Lung microvascular endothelial cell (primary cell): ENCODE measurements at places on chromosomes 5 and 9. TPM values are rescaled to one million over a fixed set of nuclear protein-coding genes. Genes with fewer than 3 reads are reported as not detected.

The TAS2R1 gene
- not detected in 2 replicates for total RNA-seq

The TRIM7 gene
- 0.99 and 4.6 TPM in 2 replicates for total RNA-seq

The PCDHGC5 gene
- total RNA-seq: under 0.01 and 0.40 TPM in 2 replicates

The GABRP gene
- 0.20 and 0.65 TPM in 2 replicates for total RNA-seq

The CSF1R gene
- total RNA-seq: not detected in 2 replicates

The GRIN3A gene
- not detected in 2 replicates for total RNA-seq

The ADGRD2 gene
- not detected in 2 replicates for total RNA-seq

The C5orf58 gene
- total RNA-seq: not detected in 2 replicates

The ZDHHC11 gene
- 0.22 and 0.60 TPM in 2 replicates for total RNA-seq

The MAMDC2 gene
- total RNA-seq: 0.79 and 2.6 TPM in 2 replicates

The RAB3C gene
- total RNA-seq: under 0.01 and 0.22 TPM in 2 replicates

The AHRR gene
- total RNA-seq: 1.4 and 2.4 TPM in 2 replicates

DNA sequence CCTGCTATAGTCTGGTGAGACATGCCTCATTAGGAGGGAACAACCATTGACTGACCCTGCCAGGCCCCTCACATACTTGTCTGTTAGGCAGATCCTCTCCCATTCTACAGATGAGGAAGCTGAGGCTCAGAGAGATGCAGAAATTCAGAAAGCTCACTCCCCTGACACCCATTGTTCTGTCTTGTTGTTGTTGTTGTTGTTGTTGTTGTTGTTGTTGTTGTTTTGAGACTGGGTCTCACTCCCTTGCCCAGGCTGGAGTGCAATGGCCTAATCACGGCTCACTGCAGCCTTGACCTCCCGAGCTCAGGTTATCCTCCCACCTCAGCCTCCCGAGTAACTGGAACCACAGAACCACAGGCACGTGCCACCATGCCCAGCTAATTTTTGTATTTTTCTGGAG is 13.1 kb upstream of the CFAP157 start:
- DNase-seq: no peak

DNA sequence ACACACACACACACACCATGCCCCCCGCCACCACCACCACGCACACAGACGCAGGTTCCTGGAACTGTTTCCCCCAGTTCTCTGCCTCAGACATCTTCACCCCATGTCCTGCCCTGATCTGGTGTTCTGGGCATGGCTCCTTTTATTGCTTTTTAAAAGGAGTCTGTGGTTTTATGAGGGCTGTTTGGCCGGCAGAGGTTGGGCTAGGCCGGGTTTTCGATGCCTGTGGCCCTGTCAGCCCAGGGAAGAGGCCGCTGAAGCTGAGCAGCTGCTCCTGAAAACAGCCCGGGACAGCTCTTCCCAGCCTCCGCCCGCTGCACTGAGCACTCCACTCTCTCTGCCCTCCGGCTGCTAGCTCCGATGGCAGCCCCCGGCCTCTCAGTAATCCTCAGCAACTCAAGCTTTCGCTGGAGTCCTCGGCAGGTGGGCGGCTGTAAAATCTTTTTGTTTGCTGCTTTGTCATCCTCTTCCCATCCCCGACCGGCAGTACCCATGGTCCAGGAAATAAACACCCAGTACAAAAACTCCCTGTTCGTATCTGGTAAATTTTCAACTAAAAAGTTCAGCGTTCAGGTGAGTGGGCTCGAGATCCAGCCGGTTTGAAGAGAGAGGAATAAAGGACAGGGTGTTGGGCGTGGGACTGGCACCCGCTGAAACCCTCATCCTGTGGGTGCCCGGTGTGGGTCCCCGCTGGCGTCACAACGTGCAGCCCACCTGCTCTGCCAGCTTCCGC is 103.0 kb upstream of the ERCC6L2 start:
- no peak for DNase-seq

DNA sequence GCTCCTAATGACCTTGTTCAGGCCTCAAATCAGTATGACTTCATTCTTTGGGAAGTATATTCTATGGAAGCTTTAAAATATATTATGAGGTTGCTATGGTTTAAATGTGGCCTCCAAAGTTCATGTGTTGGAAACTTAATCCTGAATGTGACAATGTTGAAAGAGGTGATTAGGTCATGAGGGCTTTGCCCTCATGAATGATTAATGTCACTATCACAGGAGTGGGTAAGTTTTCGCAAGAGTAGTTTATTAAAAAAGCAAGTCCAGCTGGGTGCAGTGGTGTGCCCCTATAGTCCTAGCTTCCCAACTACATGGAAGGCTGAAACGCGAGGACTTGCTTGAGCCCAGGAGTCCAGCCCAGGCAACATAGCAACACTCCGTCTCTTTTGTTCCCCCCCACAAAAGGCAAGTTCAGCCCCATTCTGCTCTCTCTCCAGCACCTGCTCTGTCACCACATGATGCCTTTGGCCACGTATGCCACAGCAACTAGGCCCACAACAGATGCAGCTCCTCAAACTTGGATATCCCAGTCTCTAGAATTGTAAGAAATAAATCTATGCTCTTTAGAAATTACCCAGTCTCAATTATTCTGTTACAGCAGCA is 105.3 kb downstream of the SIL1 start:
- DNase-seq: no peak

DNA sequence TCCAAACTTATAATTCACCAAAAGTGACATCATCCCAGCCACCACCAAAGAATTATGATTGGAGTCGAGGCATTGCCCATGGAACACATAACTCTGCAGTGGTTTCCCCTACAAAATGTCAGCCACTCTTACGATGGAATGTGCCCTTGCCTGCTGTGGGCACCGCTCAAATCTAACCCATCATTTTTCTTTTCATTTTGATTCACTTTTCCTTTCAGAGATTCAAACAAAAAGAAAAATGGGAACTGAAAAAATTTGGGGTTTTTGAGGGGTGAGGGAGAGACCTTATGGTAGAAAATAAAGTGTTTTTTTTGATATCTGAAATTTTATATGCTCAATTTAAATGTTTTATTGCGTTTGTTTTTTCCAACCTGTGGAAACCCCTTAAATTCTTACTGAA is 28.1 kb downstream of the SMARCA2 start:
- no peak for DNase-seq

DNA sequence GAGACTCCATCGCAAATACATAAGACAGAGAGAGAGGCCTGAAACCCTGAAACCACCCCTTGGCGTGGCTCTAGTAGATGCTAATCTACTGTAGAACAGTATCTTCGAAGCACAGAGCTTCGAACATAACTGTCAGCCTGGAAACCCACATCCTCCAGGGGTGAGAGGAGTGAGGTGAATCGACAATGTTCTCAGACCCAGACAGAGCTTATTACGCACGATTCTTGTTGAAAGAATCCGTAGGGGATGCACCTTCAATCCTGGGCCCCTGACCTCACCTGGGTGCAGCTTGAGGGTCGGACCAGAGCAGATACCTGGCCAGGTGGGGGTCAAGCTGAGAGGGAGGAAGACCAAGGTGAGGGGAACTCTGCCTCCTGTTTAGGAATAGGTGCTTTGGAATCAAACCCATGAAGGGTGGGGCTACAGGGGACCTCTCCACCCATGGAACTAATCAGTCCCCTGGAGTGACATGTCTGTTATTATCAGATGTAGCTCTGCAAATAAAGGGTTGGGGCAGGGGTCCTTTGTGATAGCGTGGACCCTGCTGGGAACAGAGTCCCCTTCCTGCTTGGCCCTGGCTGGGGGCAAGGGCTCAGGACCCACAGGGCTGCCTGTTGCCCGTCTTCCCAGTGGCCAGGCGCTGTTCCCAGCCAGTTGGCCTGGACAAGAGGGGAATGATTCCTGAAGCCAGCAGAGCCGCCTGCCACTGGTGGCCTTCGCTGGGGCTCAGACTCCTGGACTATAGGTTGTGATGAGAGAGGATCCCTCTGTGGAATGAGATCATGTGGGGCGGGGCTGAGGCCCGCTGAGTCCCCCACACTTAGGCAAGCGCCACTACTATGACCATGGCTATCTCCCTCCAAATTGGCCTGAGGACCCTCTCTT is 41.2 kb downstream of the DBH start:
- no peak for DNase-seq

GRCh38 chr5:43099640-43100039 is 21.1 kb upstream of the ZNF131 start:
- no peak for DNase-seq

DNA sequence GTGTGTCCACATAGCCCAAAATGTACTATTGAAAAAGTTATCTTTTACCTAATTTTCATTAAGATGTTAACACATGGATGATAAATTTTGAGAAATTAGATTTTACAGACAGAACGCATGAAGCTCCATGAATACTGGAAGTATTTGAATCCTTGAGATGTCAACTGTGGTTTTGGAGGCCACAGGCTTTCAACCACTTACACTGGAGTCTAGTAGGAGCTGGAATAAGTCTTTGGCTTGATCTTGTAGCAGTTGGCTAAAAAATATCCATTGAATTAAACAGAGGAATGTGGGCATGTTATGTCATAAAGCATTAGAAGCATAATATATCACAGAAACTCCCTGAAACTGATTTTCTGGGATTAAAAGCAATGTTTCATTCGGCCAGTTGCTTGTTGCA is 52.9 kb downstream of the CAMK4 start:
- no peak for DNase-seq

GRCh38 chr5:12920527-12920926 is 1016.3 kb upstream of the CTNND2 start:
- no peak for DNase-seq

- no peak for DNase-seq
Observed at GRCh38 chr5:53643445-53643844, 83.0 kb downstream of the NDUFS4 start.

DNA sequence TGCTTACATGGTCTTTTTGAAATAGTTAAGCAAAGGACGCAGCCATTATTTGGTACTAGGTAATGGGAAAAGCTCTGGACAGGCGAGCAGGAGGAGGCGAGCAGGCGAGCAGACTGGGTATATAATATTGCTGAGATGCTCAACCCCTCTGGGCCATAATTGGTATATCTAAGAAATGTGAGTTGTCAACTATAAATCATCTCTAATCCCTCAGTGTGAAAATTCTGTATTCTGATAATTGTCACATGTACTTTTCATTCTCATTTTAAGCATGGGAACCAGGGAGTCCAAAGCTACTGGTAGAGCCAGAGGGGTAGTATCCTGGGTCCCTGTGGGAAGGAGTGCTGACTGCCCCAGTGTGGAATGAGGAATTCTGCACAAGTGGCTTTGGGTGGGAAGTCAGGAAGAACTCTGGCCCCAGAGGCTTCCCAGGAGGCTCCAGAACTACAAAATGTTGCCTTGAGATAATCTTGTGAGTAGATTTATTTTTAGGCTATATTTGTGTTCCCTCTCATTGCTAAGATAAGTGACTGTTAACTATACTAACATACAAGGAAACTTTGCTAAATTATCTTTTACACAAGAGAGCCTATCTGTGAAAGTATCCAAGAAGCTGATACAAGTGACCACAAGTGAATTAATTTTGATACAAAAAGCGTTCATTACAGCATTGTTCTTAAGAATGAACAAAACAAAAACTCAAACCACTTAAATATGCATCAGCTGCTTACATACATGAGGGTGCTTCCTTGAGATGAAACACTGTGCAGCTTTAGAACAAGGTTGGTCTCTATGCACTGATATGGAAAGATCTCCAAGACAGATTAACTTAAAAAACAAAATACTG is 70.5 kb upstream of the TNFAIP8 start:
- DNase-seq: no peak

GRCh38 chr5:134124289-134125038 is 10.0 kb downstream of the TCF7 start:
- no peak for DNase-seq

DNA sequence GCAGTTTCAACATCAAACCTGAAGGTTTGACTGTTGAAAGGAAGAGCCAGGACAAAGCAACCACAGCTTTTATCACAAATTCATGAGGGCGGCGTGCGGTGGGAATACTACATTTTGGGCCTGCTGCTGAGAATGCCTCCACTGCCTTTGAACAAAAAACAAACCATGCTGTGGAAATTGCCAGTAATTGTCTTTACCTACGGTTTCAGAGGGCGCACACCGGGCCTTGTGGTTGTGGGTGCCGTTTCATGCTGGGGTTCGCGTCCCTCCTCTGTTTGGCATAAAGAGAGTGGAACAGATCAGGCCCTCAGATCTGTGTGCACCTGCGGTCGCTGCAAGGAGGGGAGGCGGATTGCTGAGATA is 27.6 kb upstream of the TCF7 start:
- no peak for DNase-seq

- no peak for DNase-seq
Observed at GRCh38 chr5:19891658-19892057, 96.3 kb downstream of the CDH18 start.

DNA sequence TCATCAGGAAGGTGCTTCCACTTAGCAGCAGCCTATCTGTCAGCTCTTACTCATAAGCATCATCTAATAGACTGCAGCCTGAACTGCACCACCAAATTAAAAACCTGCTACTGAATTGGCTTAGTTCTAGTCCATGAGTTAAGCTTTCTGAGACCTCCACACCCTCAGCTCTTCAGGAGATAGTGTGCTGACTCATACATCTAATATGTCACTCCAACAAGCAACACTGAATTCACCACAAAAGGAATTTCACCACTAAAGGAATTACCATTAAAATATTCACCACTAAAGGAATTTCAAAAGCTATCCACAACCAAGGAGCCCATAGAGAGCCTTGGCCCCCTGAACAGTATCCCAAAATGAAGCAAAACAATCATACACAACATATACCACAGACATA is 418.5 kb upstream of the RORB start:
- DNase-seq: no peak

DNA sequence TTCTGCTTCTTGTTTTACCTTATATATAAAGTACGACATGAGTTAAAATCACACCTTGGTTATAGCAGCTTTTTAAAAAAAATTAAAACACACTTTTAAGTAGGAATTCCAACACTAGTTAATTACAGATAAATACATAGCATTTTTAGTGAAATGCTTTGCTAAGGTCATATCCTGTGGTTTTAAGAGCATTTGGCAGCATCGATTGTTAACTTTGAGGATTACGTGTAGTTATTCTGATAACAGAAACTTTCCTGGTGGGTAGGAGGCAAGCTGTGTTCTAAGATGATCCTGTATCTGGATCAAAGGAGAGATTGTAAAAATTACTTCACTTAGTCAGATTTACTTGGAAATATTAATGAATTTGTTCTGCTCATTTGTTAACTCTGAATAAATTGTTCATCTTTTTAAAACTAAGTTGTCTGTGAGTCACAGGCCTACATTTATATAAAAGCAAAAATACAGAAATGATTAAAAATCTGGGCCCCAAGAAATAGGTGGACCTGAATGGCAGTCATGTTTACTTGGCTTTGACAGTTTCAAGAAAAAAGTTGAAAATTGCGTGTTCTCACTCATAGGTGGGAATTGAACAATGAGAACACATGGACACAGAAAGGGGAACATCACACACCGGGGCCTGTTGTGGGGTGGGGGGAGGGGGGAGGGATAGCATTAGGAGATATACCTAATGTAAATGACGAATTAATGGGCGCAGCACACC is 58.3 kb downstream of the TRIO start:
- DNase-seq: peak; percentile 83

DNA sequence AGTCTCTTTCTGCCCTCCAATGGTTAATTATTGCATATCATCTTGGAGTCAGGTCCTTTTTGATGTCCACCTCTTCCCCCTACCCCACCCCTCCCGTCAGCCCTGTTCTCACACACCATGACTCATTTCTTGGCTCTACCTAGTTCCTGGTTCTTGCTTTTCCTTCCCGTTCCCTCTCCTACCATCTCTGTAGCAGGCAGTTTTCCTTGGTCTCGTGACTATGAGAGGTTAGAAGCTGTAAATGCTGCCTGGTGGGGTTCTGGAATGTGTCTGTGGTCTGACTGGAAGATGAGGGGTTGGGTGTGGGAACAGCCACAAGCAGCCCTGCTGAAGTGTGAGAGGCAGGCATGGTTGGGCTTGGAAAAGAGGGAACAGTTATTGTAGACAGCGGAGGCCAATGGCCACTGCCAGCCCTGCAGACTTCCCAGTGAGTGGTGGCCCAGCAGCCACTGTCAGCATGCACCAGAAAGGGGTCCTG is 18.2 kb downstream of the SLC22A5 start:
- DNase-seq: peak; percentile 88
